ENCODE measurements at places on chromosomes 2 and 18. TPM values are rescaled to one million over a fixed set of nuclear protein-coding genes. Genes with fewer than 3 reads are reported as not detected.

VWA3B gene
- 0.01 TPM for polyA plus RNA-seq

DNA sequence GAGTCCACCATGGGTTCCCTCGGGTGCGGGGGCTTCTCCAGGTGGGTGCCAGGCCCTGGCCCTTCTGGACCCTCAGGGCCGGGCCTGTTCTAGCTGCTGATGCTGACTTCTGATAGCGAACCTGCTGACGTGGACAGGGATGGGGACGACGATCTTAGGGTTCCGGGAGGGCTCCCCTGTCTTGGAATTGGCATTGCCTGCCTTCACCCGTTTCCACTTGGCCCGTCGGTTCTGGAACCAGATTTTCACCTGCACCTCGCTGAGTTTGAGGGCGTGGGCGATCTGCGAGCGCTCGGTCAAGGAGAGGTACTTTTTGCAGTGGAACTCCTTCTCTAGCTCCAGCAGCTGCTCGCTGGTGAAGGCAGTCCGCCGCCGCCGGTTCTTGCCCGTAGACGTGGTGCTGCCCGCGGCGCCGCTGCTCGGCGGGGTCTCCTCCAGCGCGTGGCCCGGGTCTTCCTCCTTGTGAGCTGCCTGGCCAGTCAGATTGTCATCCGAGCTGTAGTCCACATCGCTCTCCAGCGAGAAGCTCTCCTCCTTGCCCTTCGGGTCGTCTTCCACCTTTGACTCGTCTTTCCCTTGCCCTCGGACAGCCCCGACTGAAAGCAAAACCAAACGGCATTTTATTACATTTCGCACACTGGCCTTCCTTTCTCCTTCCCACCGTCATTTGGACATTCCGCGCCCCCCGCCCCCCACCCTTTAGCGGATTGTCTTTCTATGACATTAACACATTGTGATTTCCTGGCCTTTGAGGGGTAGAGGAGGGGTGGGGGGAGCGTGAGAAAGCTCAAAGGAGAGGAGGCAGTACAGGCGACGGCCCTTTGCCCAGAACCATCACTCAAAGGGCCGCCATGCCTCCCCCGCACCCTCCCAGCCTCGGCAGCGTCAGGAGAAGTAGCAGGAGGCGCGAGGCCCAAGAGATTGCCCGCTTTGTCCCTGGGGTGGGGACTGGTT, 2.1 kb downstream of the GBX2 start:
- DNase-seq = no peak

DNA sequence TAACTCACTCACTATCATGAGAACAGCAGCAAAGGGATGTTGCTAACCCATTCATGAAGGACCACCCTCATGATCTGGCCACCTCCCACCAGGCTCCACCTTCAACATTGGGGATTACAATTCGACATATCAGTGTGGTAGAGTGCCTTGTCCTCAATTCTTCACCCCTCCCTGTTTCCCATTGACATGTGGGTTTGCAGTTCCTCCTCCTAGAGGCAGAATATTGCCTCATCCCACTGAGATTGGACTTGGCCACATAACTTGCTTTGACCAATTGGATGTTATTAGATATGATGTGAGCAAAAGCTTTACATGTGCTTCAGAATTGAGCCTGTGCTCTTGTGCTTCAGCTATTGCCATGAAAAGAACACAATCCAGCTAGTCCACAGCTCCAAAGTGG, 217.0 kb upstream of the CXCR4 start:
- DNase-seq = no peak

- DNase-seq = no peak
Observed at GRCh38 chr2:135839713-135840112, 2.7 kb upstream of the LCT start.

CRACDL gene
- polyA plus RNA-seq = 3.1 TPM

C2orf74 gene
- polyA plus RNA-seq = 13.8 TPM

GRCh38 chr18:449374-449773, 51.1 kb downstream of the COLEC12 start:
- DNase-seq = no peak

- DNase-seq = no peak
Observed at GRCh38 chr2:33619028-33619427, 19.9 kb upstream of the FAM98A start.

DNA sequence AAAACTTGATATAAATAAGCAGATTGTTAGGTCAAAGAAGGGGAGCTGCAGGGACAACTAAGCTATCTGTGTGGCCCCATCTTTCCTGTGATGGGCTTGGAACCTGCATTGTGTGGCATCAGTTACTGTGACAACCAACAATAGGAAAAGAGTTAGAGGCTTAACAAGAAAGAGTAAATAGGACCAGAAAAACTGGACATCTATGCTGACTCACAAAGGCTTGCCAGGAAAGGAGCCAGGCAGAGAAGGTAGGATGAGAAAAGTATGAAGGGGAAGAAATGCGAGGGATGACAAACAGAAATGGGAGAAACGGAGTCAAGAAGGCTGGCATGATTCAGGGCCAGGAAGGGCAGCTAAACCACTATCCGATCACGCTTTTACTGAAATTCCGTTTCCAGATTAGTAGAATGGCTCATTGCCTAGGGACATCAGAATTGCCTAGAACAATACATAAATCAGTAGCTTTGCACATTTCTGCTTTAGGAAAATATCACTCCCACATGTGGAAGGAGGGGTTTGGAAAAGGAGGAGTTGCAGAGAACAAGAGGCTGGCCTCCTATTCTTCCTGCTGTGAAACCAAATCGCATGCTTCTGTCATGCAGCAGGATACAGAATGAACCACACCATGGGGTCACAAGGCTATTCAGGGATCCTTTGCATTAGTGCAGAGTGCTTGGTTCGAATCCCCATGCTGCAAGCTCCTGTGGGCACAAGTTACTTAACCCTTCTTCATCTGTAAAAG, 7.3 kb downstream of the PLA2R1 start:
- DNase-seq = no peak

OXER1 gene
- 0.35 TPM for polyA plus RNA-seq

Data from psoas muscle (tissue), 8 donors.